NCI-H2081 treated with DMSO at 0.1 percent for 48 hours (cell line): ENCODE measurements at places on chromosomes 16 and 17.

DNA sequence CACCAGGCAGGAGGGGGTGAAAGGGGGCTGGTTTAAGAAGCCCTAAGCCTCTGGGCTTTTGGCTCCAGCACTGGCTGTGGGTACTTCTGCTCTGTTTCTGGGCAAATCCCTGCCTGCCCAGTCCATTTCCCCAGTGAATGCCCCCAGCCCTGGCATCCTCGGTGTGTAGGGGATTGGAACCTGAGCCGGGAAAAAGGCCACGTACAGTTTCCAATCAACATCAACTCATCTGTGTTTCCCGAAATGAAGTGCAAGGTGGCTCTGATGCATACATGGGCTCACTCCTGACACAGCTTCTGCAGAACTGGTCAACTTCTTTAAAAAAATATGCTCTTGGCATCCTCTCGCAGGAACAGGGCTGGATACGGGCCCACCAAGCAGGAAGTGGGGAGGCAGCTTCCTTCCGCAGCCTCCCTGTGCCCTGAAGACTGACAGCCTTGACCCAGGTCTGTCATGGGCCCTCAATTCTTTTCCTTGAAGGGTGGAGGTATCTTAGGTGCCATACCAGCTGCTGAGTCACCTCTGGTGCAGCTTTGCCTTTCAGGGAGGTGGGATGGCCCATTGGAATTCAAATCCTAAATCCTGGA, 73.3 kb downstream of the N4BP1 start:
- DNase-seq, result no peak

- no peak for DNase-seq
These were observed 59.7 kb downstream of the SNX20 start for GRCh38 chr16:50621452-50621792.

GRCh38 chr16:84600343-84601229, 17.3 kb downstream of the COTL1 start:
- no peak for DNase-seq

DNA sequence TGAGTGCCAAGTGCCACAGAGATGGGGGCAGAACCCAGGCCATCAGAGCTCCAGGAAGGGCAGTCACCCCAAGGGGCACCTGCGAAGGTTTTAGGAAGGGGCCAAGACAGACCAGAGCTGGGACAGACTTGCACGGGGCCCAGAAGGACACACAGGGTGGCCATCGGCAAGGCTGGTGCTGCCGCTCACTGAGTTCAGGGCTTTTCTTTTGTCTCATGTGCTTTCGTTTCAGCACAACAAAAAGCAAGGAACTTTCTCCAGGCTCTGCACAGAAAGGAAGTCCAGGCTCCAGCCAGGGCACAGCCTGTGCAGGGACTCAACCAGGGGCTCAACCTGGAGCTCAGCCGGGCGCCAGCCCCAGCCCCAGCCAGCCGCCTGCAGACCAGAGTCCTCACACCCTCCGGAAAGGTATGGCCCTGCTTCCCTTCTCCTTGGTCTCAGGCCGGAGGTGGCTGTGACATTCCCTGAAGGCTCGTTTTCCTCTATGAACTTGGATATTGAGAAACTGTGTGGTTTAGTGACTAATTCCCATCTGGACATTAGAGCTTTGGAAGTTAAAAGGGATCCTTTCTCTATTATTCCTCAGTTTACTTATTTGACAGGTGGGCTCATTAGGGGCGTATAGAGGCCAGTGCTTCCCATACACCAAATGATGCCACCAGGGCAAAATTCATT, 37.9 kb downstream of the ELAC2 start:
- no peak for DNase-seq

- no peak for DNase-seq
These were observed 122.2 kb downstream of the SLC39A11 start for GRCh38 chr17:72970246-72970645.

DNA sequence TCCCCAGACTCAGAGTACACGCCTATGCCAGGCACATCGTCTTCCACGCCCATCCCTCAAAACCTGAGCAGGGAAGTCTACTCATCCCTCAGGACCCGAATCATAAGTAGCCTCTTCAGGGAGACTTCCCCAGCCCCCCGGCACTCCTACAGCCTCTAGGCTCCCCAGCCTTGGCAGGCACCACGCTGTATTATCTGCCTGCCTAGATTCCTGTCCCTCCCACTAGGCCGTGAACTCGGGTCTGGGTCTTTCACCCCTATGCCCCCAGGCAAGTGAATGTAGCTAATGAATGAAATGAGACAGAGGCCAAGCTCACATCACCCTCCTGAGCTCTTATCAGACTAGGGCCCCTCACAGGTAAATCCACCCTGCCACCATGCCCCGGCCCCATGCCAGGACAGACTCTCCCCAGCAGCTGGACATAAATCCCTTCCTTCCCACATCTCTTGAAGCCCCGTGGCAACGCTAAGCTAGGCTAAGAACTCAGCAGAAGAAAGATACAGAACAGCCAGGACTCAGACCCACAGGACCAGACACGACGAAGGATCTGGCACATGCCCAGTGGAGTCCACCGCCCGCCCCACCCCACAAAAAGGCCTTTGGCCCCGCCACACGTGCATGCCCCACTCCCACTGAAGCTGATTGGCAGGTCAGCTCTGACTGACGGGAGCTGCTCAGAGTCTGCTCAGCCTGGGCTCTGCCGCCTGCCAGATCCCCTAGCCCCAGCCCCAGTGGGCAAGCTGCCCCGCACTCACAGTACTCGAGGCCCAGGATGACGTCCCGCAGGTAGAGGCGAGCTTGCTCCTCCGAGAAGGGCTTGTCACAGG, 13.0 kb downstream of the CAMKK1 start:
- no peak for DNase-seq

DNA sequence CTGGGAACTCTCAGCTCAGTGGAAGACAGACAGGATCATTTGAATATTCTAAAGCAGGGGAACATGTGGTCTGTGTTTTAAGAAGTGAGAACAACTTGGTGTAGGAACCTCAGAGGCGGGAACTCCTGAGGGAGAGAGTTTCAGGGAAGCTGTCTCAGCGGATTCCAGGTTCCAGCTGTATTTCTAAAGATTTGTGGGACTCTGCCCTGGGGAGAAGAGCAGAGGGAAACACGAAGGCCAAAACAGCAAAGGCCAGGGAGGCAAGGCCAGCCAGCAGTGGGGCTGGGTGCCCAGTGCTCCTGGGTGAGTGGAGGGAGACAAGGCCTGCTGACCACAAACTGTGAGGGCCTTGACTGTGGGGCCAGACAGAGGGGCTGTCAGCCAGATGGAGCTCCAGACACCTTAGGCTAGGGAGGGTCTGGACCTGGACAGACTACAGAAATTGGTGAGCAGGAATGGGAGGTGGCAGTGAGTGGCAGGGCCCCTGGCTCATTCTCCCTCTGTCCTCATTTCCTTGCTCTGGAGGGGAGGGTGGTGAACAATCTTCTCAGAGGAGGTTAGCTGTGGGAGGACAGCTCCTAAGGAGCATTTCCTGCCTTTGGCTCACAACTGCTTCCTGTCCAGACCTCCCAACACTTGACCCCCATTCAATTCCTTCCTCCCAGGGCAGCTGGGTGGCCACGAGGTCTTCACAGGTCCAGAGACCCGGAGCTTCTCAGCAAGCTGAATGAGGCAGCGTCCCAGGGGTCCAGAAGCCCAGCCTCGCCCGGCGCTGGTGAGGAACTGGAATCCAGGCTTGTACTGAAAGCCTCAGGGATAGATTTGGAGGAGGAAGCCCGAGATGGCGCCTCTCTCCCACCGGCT, 21.0 kb upstream of the FZD2 start:
- DNase-seq, result no peak

DNA sequence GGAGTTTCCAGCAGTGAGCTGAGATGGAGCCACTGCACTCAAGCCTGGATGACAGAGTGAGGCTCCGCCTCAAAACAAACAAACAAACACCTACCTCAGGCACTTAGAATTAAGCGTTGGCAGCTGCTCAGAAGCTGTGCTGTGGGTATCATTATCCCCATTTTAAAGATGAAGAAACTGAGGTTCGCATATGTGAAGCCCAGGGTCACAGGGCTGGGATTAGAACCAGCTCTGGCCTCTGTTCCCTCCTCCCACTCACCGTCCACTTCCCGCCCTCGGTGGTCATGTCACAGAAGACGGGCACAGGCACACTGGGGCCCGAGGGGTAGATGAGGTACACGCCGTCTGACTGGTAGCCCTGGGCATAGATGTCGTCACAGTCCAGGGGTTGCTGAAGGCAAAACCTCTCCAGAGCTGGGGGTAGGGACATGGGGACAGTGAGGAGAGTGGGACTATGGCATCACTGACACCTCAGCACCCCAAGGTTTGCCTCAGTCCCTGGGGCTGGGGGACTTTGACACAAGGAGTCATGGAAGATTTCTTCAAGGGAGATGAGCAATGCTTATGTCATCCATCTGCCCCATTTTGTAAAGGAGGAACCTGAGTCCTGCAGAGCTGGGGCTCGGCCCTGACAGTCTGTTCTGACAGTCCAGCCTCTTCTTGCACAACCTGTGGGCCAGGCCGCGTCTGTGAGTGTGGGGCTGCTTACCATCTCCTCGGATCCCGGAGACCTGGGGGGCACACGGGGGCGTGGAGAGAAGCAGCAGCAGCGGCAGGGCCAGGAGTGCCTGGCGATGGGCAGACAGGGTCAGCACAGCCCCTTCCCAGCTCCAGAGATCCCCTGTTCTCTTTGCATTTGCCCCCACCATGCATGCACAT, 700 bp downstream of the MFAP4 start:
- no peak for DNase-seq

DNA sequence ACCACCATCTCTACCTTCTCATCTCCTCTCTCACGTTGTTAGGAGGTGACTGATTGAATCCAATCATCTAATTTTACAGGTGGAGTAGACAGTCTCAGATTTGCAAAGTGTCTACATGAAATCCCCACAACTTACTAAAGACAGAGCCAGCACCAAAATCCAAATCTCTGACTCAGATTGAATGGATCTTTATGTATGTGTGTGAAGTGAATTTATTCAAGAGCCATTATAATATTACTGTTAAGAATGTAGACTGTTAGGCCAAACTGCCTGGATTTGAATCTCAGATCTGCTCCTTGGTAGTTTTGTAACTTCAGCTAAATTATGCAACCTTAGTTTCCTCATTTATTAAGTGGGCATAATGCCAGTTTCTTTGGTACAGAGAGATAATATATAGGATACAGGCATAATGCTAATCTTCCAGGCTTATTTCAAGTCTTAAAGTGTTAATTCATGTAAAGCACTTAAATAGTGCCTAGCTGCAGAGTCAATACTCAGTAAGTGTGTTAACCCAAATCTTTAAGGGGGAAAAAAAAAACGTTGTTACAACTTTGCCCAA, 12.7 kb downstream of the CNEP1R1 start:
- no peak for DNase-seq

- DNase-seq, result no peak
These were observed 830 bp downstream of the SPHK1 start for GRCh38 chr17:76384987-76385891.
